ENCODE measurements at places on chromosomes 3 and 15.

GRCh38 chr15:64847876-64848716 is 6.4 kb downstream of the PLEKHO2 start:
- H3K27me3 ChIP-seq: no peaks in the 10 kb centered on the region
- peaks cover 50% of the 10 kb centered on the region for H3K36me3 ChIP-seq
- H3K27ac ChIP-seq: no peak overlapping the region
- no peak for DNase-seq
- no peak overlapping the region for H3K4me3 ChIP-seq
- H3K4me1 ChIP-seq: peaks cover 52% of the 10 kb centered on the region

GRCh38 chr15:77021803-77022381 is 27.0 kb downstream of the PSTPIP1 start:
- peak overlapping the region; percentile 63 for H3K4me3 ChIP-seq
- peak overlapping the region; percentile 99 for H3K27ac ChIP-seq
- peak; percentile 82 for DNase-seq
- peaks cover 91% of the 10 kb centered on the region for H3K4me1 ChIP-seq
- peaks cover 81% of the 10 kb centered on the region for H3K36me3 ChIP-seq

- no peaks in the 10 kb centered on the region for H3K27me3 ChIP-seq
- H3K4me1 ChIP-seq: peaks cover 6% of the 10 kb centered on the region
- DNase-seq: no peak
- H3K4me3 ChIP-seq: no peak overlapping the region
- peaks cover 16% of the 10 kb centered on the region for H3K36me3 ChIP-seq
Observed at GRCh38 chr15:89175617-89176191, 45.7 kb downstream of the RLBP1 start.

DNA sequence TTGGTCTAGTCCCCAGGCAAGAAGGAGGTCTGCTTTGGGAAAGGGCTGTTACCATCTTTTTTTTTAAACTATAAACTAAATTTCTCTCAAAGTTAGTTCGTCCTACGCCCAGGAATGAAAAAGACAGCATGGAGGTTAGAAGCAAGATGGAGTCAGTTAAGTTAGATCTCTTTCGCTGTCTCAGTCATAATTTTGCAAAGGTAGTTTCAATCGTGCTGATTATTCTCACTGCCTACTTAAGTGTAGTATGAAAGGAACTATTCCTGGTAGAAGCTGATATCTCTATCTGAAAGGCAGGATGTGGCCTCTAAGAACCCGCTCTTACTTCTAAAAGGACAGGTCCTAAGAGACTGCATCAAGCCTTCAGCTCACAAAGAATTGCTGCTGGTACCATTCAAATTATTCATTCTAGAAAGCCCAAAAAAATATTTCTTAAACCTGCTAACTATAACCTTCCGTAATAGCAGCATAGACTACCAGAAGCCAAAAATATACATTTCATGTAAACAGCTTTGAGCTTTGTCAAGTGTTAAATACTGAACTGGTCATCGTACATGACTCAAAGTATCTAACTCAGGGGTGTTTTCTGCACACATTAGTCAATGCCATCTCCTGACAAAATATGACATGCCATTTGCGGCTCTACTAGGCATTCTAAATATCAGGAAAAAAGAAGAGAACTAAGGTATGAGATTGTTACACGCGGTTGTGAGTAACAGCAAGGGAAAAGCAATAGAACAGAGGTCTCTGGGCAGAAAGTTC is 96.0 kb upstream of the CCDC80 start:
- peak overlapping the region; percentile 84 for H3K27ac ChIP-seq
- no peak overlapping the region for H3K4me3 ChIP-seq

- H3K27ac ChIP-seq: no peak overlapping the region
- no peaks in the 10 kb centered on the region for H3K4me1 ChIP-seq
Observed at GRCh38 chr3:195823999-195824398, 12.3 kb upstream of the MUC4 start.

GRCh38 chr15:101773496-101774100 is 29.7 kb upstream of the OR4F6 start:
- H3K4me3 ChIP-seq: no peak overlapping the region
- no peak for DNase-seq
- no peaks in the 10 kb centered on the region for H3K4me1 ChIP-seq
- no peaks in the 10 kb centered on the region for H3K36me3 ChIP-seq
- no peak overlapping the region for H3K27ac ChIP-seq

DNA sequence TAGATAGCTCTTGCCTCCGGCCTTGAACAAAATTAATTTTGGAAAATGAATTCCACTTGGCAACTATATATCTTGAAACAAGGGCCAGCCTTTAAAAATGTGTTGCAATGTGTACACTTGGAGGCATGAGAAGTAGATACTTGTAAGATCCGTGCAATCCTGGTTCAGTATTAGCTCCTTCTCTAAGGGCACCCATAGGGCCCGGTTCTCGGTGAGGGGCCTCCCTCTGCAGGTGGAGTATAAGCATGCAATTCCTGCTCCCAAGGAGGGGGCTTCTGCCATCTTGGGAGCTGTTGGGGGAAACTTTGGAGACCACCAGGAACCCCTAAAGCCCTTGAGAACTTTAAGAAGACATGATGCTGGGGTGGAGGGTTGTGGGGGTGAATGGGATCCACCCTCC is 388.7 kb upstream of the RGMA start:
- no peak overlapping the region for H3K27ac ChIP-seq
- no peak for DNase-seq
- no peaks in the 10 kb centered on the region for H3K36me3 ChIP-seq
- H3K4me3 ChIP-seq: no peak overlapping the region
- no peaks in the 10 kb centered on the region for H3K27me3 ChIP-seq

Data from activated CD8-positive, alpha-beta T cell treated with anti-CD3 and anti-CD28 coated beads, Interleukin-2, amount 10 ng/mL, durations not matched to agents 7 days and 5 days (primary cell).